ENCODE measurements at places on chromosomes 4 and X. TPM values are rescaled to one million over a fixed set of nuclear protein-coding genes. Genes with fewer than 3 reads are reported as not detected.

Gene ENPEP
- total RNA-seq = 0.78 TPM

Gene TMEM185A
- 51.6 TPM for total RNA-seq

Gene UGT2B11
- not detected for total RNA-seq

Gene XK
- total RNA-seq = 3.3 TPM

Gene MAGEC3
- 0.47 TPM for total RNA-seq

Gene ASB12
- 0.31 TPM for total RNA-seq

Gene NXF2
- total RNA-seq = not detected

Gene AVPR2
- not detected for total RNA-seq

Gene FAM53A
- 0.78 TPM for total RNA-seq

Gene CENPI
- 7.0 TPM for total RNA-seq

Gene EPGN
- total RNA-seq = not detected

Gene REELD1
- not detected for total RNA-seq

Gene KLHL2
- total RNA-seq = 62.5 TPM

Gene INTS6L
- total RNA-seq = 33.1 TPM

Gene SPANXC
- not detected for total RNA-seq

Gene SGMS2
- total RNA-seq = 0.94 TPM

Gene F8A2
- not detected for total RNA-seq

Gene MGARP
- 1.2 TPM for total RNA-seq

Gene GDPD2
- 2.5 TPM for total RNA-seq

Gene TMEM47
- 43.4 TPM for total RNA-seq

Gene SPRY1
- total RNA-seq = 12.9 TPM

Gene BEND4
- total RNA-seq = 11.5 TPM

Gene MED12
- total RNA-seq = 24.6 TPM

Gene LRCH2
- total RNA-seq = 58.2 TPM

Gene TLR7
- total RNA-seq = 1.2 TPM

Gene BTK
- total RNA-seq = 0.94 TPM

Gene PDLIM3
- total RNA-seq = 18.2 TPM

Gene FGF5
- total RNA-seq = 1.6 TPM

Gene CLDN2
- total RNA-seq = not detected

Gene SLC9B1
- total RNA-seq = 10.8 TPM

Gene AKAP14
- total RNA-seq = 1.4 TPM

Gene BST1
- total RNA-seq = 2.8 TPM

Gene HMX1
- total RNA-seq = 0.16 TPM

Gene ZAR1
- total RNA-seq = not detected

Gene SHISA3
- total RNA-seq = 0.16 TPM

Gene TMEM131L
- 48.7 TPM for total RNA-seq

Gene PLS3
- total RNA-seq = 102 TPM

Gene TLL1
- 0.78 TPM for total RNA-seq

Gene H2BW2
- total RNA-seq = not detected

Gene LRP2BP
- 10.8 TPM for total RNA-seq

Gene BEX3
- 138 TPM for total RNA-seq

Gene RAI2
- total RNA-seq = 3.1 TPM

Gene CLDN34
- total RNA-seq = 0.62 TPM

Gene VCX2
- not detected for total RNA-seq

Gene MXRA5
- total RNA-seq = 1.7 TPM

Gene STAP1
- not detected for total RNA-seq

Data from occipital lobe (tissue), 3 donors.